ENCODE measurements at places on chromosomes 7 and 10.

- DNase-seq = no peak
Observed at GRCh38 chr10:84948644-84949043, 620.3 kb downstream of the CCSER2 start.

GRCh38 chr7:40329601-40330153, 194.9 kb downstream of the SUGCT start:
- peak; percentile 84 for DNase-seq

DNA sequence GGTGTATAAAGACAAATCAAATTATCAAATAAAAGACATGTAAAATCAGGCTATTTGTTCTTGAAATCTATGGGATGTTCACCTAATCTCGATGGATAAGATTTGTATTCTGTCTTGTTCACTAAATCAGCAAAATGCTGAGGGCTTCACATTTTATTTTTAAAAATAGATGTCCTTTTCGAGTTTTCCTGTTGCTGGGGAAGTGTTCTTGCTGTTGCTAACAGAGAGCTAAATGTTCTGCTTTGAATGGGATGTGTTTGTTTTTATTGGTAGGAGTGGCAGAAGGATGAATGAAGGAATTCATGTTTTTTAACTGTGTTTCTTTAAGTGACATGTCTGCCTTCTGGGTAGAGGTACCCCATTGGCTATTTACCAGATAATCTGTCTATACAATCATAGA, 7.3 kb upstream of the SNX13 start:
- DNase-seq = no peak

- DNase-seq = no peak
Observed at GRCh38 chr10:19705250-19705649, 111.0 kb upstream of the PLXDC2 start.

DNA sequence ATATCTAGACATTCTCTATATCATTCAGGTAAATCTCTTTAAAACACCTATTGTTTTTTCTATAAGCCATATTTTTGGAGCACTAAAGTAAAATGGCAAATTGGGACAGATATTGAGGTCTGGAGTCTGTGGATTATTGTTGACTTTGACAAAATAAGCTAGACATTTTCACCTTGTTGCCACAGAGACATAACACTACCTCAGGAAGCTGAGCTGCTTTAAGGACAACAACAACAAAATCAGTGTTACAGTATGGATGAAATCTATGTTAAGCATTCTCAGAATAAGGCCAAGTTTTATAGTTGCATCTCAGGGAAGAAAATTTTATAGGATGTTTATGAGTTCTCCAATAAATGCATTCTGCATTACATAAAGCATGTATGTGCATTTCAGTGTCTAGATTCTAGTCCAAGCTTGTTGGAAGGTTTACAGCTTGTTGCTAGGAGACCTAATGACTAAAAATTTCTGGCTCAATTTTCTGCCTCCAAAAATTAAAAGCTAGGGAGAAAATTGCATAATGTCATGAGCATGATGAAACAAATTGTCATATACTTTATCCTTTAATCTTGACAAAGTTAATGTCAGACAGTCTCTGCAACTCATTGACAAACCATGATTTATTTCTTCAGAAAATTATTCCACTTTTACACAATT, 18.3 kb downstream of the LIPM start:
- DNase-seq = peak; percentile 93

DNA sequence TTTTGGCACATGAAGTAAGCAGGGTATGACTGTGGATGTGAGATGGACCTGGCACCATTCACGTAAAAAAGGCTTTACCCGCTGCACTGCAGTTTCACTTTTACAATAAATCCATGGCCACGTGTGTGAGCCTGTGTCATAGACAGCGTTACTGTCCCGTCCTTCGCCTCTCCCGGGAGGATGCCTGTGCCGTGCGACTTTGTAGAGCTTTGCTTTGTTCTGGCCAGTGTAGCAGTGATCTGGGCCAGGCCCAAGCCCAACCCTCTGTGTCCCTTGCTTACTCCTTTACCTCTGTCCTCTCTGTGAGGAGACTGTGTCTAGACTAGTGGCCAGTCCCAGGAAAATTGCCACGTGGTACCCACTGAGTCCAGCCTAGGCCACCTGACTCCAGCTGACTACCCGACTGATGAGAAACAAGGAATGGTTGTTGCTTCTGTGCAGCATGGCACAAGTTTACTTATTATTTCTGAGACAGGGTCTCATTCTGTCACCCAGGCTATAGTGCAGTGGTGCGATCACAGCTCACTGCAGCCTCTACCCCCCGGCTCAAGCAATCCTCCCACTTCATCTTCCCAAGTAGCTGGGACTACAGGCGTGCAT, 48.1 kb downstream of the JAKMIP3 start:
- no peak for DNase-seq

GRCh38 chr7:17709599-17709998, 230.7 kb downstream of the SNX13 start:
- no peak for DNase-seq

DNA sequence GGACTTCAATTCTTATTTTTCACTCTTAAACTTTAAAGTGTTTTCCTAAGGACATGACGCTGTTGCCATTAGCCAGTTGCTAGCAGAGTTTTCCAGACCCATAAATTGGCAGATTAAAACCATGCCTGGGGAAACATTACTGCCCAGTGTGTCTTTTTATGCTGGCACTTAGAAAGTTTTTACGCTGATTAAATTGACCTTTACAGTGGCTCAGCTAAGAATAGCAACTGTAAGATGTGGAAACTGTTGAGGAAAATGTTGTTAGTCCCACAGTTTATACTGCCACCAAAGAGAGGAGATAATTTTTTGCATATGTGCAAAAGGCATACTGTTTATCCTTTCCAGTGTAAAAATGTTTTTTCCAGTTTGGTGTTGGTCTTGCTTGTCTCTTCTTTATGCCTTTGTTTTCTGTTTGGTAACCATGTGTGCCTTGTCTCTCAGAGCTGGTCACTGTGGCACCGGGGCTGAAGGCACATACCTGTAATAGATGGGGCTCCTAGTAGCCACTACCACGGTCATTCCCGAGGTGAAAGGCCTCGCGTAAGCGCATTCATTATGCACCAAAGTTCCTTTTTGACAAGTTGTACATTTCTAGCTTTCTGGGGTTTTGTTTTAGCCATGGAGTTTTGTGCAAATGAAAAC, 45.3 kb downstream of the CYP17A1 start:
- no peak for DNase-seq

- DNase-seq = no peak
Observed at GRCh38 chr10:117257721-117258120, 16.8 kb downstream of the SLC18A2 start.

DNA sequence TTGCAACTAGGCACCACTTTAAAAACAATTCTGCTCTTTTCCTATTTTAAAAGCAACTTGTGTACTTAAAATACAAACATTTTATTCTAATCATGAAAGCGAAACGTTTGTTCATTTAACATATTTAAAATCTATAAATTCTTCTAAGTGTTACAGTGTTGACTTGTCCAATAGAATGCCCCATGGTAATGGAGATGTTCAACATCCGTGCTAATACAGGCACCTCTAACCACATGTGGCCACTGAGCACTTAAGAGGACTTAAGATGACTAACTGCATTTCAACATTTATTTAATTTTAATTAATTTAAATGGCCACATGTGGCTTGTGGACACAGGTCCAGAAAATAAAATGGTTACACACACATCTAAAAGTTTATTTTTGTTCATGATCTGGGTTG, 115.1 kb downstream of the TPK1 start:
- no peak for DNase-seq

GRCh38 chr7:34208878-34209621, 303.7 kb downstream of the BMPER start:
- peak; percentile 22 for DNase-seq

Data from fibroblast of the aortic adventitia (primary cell).